ENCODE measurements at places on chromosomes 2 and 18.
A peak's percentile ranks its signal among the peaks of the same experiment; 100 is the strongest.

- no peak for DNase-seq
These were observed at the start of gene DPP4 for GRCh38 chr2:162073888-162074631. Gene DPP4 (minus strand): TSS chr2:162074215. CDS start chr2:162073981, 234 bp downstream.

DNA sequence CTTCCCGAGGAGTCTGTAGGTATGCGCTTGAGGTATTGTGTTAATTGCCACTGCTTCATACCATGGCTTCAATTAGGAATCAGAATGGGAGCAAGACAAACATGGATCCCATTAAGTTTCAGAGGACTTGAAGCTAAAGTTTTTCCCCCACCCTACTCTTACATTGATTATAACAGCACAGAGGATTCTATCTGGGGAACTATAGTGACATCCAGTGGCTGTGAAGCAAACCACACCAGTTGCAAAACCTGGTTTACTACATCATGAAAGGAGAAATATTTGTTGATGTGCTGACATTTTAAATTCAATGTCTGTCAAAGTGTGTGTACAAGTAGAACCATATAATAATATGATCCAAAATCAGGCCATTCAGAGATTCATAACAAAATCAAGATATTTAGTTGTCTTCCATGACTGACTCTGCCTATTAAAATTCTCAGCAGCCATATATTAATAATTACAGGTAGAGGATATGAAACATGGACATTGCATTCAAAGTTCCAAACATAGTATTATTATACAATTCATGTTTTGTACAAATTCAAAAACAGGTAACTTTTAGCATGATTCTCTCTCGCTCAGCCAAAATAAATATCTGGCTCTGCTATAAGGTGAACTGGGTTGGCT lies 82.9 kb downstream of the GRB14 start:
- DNase-seq = peak; percentile 22

DNA sequence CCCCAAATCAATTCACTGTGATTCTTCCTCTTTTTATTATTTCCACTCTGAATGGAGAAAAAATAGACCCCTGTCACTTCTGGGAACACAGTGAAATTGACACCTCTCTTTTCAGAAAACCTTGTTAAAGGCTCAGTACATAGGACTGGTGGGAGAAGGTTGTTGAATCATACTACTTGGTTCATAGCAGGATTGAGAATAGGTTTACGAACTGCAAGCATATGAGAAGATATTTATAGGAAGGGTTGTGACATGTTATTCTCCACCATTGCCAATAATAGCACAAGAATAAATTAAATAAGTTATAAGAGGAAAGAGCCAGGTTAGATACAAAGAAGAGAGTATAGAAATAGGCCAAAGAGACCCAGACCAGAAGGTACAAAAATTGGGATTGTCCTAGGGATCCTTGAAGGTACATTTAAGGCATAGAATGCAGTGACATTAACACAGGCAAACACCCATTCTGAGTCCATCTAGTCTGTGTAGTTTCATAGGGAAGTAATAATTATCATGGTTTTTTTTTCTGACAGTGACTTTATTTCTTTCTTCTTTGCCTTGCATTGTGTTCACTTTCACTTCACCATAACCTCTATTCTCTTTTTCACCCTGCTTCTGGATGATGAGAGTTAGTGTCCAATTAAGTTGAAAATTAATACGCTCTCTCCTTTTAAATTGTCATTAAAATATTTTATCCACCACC lies 21.8 kb upstream of the SERPINE2 start:
- no peak for DNase-seq

DNA sequence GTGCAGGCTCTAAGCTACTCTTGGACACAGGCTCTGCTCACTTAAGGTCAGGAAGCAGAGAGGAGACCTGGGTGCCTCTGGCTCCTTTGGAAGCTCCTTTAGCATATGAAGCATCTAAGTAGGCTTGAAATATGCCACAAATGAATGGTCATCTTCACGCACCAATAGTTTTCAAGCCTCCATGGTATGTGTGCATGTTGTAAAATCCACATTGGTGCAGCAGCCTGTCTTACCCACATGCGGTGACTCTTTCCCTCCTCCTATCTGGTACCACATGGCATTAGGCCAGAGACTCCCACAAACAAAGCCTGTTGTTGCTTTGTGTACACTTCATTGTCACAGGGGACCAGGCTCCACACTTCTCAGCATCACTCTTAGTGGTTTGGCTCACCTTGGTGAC lies 442.2 kb upstream of the RAB12 start:
- DNase-seq = no peak

- DNase-seq = no peak
These were observed 399.7 kb upstream of the ID2 start for GRCh38 chr2:8281950-8282857.

GRCh38 chr2:216159144-216159543 lies 50.0 kb downstream of the XRCC5 start:
- DNase-seq = no peak

GRCh38 chr2:178197791-178198190 lies 3.5 kb downstream of the OSBPL6 start:
- no peak for DNase-seq

DNA sequence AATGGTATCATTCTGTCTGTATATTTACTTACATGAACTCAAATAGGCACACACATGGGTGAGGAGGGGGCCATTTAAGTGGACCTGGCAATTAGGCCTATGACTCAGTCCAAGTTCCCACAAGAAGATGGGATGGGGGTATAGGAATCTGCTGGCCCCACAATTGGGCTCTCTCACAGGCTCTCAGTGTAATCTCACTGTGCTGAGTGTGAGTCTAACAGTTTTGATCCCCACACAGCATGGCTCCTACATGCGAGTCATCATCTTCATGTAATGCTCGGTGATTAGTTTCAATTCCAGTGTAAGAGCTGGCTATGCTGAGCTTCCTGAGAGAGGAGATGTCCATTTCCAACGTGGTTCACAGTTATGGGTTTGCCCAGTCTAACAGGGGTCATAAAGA lies 114.0 kb downstream of the GATA6 start:
- no peak for DNase-seq

- no peak for DNase-seq
These were observed 8.9 kb downstream of the SULT1C2 start for GRCh38 chr2:108297436-108298141.

- DNase-seq = no peak
These were observed 103.5 kb upstream of the PPP1CB start for GRCh38 chr2:28648147-28648546.

- DNase-seq = no peak
These were observed 1.9 kb upstream of the NAB1 start for GRCh38 chr2:190646780-190647522.

- no peak for DNase-seq
These were observed 2.9 kb downstream of the DSG3 start for GRCh38 chr18:31450409-31450808.

DNA sequence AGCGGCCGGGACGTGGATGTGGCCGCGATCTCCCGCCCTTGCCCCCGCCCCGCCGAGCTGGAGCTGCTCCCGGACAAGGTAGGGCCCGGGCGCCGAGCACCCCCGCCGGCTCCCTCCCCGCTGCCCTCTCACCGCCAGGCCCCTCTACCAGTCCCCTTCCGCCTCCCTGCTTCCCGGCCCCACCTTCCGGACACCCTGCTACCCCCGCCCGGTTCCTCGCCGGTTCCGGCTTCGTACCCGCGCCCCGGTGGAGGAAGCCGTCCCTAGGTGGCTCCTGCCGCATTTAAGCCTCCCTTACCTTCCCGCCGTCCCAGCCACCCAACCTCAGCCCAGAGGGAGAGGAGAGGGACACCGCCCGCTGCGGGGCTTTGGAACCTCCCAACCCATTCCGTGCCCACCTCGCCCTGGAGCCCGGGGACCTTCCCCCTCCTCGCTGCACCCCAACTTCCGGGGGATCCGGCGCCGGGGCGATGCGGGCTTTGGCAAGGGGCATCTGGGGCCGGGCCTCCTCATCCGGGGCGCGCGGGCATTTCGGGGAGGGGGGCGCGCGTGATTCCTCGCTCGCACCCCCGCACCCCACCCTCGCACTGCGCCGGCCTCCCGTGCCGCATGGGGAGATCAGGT lies 475 bp downstream of the B3GNT2 start:
- no peak for DNase-seq

DNA sequence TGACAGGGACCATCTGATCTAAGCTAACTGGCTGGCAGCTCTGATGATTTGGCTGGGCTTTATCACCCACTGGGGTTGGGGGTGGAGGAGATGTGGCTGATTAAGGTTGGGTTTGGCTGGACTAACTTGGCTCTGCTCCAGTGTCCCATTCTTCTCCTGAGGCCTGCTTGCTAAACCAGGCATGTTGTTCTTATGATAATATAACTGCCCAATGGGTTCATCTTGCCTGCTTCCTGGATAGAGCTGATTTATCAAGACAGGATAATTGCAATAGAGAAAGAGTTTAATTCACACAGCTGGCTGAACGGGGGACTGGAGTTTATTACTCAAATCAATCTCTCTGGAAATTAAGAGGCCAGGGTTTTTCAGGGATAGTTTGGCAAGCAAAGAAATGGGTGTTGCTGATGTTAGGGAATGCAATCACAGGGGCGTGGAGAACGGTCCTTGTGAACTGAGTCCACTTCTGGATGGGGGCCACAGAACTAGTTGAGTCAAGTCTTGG lies 150.4 kb downstream of the PTH2R start:
- peak; percentile 21 for DNase-seq

GRCh38 chr2:23497063-23497462 lies 112.1 kb downstream of the KLHL29 start:
- DNase-seq = peak; percentile 52

- peak; percentile 4 for DNase-seq
These were observed 2.3 kb downstream of the MYO1B start for GRCh38 chr2:191247381-191248057.

GRCh38 chr2:24675338-24675737 lies 117.9 kb downstream of the PTRHD1 start:
- no peak for DNase-seq

All from NCI-H446 treated with DMSO at 0.1 percent for 48 hours (cell line).